ENCODE measurements at places on chromosomes 2 and 18.
A peak's percentile ranks its signal among the peaks of the same experiment; 100 is the strongest.

DNA sequence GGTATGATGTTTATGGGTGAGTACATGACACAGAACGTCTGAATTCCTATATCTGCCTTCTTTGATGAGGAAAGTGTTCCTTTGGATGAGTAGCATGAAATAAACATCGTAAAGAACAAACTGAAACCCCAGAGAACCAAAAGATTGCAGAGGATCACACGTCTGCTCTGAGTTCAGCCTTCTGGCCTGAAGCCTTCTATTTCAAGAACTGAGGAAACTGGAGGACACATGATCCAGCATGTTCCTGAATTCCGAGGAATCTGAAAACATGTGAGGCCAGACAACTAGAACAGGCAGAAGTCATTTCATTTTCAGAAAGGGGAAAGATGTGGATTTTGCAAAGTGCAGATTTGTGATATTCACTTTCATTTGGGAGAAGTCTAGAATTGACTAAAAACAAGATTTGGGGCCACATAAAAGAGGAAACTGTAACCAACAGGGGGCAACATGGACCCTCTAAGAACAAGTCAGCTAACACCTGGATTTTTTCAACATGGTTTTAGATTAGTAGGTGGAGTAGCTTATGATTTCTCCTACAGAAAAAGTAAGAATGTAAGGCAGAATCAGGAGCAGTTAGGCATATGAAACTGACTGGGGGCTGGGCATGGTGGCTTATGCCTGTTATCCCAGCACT is 8.3 kb downstream of the SULT6B1 start:
- no peak for DNase-seq

DNA sequence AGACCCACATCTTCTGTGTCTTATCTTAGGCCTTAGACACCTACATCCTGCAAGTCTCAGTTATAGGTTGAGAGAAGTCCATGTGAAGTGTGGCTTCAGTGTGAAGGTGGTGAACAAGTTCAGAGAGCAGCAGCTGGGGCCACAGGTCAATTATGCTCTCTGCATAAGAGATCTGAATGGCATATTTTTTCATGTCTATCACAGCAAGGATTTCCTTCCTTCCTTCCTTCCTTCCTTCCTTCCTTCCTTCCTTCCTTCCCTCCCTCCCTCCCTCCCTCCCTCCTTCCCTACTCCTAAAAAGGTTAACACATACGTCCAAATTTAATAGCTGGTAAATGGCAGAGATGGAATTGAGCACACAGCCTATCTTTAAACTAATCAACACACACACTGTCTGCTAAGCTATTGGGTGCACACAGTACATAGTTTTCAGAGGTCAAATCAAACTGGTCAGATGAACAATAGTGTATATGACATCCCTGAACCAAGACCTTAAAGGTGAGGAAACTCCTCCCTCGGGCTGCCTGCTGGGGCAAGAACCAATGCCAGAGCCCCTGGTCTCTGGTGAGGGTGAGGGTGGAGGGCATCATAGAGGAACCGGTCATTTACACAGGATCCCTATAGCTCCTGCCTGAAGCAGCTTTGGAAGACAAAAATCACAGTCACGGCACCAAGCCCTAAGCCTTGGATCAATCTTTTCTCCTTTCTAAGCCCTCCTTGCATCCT is 240.9 kb downstream of the ICOS start:
- DNase-seq, result no peak

- DNase-seq, result no peak
Observed at GRCh38 chr18:50662177-50662576, 102.3 kb downstream of the MAPK4 start.

- peak; percentile 51 for DNase-seq
Observed at GRCh38 chr2:165373278-165374010, 96.1 kb upstream of the CSRNP3 start.

GRCh38 chr2:880201-880970 is 70.3 kb upstream of the SNTG2 start:
- DNase-seq, result no peak

GRCh38 chr2:71620851-71621251 is 167.5 kb downstream of the DYSF start:
- DNase-seq, result no peak

GRCh38 chr2:234751275-234751973 is 200.4 kb upstream of the SH3BP4 start:
- DNase-seq, result no peak

DNA sequence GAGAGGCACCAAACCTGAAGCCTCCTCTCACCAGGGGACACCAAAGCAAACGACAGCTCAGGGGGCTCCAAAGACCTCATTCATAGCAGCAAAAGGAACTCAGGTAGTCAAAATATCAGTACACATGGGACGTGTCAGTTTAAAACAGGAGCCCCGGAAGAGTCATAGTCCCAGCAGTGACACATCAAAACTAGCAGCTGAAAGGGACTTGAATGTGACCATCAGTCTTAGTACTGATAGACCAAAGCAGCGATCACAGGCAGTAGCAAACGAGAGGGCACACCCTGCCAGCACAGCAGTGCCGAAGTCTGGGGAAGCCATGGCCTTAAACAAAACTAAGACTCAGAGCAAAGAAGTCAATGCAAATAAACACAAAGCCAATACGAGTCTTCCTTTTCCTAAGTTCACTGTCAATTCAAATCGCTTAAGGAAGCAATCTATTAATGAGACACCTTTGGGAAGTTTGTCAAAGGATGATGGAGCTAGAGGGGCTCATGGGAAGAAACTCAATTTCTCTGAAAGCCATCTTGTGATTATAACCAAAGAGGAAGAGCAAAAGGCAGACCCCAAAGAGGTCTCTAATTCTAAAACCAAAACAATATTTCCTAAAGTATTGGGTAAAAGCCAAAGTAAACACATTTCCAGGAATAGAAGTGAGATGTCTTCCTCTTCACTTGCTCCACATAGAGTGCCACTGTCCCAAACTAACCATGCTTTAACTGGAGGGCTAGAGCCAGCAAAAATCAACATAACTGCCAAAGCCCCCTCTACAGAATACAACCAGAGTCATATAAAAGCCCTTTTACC is 1.2 kb downstream of the GALNT5 start:
- DNase-seq, result no peak

DNA sequence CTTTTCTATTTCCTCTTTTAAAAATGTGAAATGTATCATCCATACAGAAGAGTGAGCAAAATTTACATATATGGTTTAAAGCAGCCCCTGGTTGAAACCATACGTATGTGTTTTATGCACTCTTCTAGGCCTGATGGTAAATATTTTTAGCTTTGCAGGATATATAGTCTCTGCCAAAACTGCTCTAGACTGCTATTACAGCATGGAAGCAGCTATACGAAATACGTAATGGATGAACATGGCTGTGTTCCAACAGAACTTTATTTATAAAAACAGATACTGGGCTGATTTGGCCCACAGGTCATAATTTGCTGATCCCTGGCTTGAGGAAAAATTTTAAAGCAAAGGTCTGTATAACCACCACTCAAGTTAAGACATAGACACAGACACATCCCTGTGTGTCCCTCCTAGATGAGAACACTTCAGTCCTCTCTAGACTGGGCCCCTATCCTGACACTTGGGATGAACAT is 42.5 kb upstream of the ATP8B1 start:
- DNase-seq, result no peak

GRCh38 chr2:236743039-236743920 is 173.7 kb downstream of the ACKR3 start:
- peak; percentile 88 for DNase-seq

- no peak for DNase-seq
Observed at GRCh38 chr2:165810418-165810817, 16.4 kb upstream of the GALNT3 start.

DNA sequence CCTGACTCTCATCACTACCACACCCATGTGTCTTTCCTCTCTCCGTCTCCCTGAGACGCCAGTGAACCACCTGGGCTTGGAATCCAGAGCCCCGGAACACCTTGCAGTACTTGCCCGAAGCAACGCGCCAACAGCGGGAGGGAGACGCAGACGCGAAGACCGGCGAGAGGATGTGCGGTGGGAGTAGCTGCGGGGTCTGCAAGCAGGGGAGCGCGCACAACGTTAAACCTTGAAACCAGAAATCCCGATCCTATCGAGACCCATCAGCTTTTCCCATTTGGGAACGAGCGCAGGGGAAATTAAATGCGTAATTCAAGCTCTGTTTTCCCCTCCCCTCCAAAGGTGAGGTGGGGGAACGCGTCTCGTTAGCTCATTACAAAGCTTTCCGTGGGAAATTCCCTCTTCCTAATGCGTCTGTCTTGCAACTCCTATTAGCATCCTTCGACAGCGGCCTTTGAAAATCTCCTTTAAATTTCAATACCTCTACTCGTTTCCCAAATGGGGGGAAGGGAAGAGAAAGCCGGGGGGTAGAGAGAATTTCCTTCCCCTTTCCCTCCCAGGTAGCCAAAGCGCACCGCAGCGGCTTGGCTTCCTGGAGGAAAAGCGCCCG is 421 bp upstream of the CNTNAP5 start:
- no peak for DNase-seq

GRCh38 chr18:44033144-44033701 is 647.5 kb upstream of the SETBP1 start:
- DNase-seq, result no peak

DNA sequence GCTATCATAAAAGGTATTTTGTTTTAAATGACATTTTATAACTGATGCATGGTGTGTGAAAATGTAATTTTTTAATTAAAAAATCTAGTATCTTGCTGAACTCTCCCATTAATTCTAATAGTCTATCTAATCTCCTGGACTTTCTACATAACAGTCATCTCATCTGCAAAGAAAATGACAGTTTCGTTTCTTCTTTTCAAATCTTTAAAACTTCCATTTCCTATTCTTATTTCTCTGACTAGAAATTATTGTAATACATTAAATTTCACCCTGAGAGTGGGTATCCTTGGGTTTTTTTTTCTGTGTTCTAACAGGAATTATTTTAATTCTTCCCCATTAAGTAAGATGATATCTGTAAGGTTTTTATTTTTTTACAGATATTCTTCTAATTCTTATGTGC is 120.1 kb downstream of the KCNF1 start:
- no peak for DNase-seq

DNA sequence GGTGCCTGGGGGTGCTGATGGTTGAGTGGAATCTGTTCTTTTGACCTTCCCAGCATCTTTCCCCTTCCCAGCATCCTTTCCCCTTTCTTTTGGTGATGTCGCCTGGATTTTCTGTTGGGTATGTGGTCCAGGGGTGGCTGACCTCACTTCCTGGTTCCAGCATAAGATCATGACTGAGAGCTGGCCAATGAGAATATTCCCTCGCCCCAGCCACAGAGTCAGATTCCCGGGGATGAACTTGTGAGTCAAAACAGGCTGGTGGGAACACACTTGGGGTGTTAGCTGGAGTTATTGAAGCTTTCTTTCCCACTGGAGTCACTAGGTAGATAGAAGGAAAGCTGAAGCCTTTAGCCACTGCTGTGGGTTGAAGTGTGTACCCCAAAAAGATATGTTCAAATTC is 28.0 kb upstream of the FOSL2 start:
- no peak for DNase-seq

- DNase-seq, result no peak
Observed at GRCh38 chr18:51711298-51711889, 513.9 kb upstream of the MEX3C start.

DNA sequence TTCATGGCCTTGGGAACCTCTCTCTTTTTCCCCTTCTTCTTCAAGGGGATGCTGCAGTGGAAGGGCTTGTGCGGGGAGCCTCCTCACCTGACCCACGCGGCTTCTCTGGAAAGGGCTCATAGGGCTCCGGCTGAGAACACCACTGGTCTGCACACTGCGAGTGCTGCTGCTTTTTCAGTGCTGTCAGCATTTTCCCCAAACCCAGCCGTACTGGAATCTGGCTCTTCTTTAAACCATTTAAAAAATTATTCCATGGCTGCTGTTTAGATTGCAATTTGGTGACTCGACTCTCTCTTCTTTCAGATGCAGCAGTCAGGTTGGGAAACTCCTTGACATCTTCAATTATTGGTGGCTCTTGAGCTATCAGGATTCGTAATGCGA is 272.6 kb upstream of the DSEL start:
- DNase-seq, result no peak

DNA sequence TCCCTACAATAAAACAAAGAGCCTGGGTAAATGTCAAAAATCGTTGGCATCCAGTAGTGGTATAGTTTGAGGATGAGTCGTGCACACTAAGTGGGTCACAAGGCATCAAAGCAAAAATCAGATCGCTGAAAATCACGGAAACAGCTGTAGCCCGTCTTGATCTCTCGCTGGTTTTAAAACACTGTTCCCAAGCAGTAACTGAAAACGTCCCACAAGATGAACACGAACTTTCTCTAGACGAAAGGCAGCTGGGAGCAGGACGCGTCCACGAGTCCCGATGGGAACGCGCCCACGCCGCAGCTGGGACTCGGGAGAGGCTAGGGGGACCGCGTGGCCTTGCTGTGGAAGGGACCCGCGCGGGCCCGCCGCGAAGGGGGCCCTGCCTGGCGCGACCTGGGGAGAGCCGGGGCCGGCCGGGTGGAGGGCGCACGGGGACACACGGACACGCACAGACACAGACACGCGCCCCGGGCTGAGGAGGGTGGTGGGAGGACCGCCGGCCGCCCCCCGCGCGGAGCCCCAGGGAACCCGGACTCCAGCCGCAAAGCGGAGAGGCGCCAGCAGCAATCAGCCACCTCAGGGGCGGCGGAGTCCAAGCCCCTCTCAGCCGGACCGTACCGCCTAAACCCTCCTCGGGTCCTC is 651 bp downstream of the STK17B start:
- DNase-seq, result no peak
